Activated CD4-positive, alpha-beta T cell treated with anti-CD3 and anti-CD28 coated beads, Interleukin-2, amount 50 U/mL, for 4 hours (primary cell): ENCODE measurements at places on chromosomes 13 and 19.

DNA sequence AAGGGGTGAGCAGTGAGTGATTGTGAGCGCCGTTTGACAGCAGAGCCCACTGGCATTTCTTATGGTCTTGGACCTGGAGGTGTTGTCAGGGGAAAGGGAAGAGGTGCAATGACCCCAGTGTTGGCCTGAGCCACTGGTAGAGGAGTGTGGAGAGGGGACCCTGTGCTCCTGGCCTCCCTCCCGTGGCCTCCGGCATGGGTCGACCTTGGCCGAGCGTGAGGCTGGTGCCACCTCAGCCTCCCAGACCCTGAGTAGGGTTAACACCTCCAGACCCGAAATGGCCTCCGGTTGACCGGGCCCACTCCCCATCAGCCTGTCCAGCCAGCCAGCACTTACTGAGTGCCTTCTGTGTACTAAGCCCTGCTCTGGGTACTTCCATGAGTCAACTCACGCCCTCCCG lies 6.5 kb downstream of the TRAPPC5 start:
- no peak for DNase-seq

DNA sequence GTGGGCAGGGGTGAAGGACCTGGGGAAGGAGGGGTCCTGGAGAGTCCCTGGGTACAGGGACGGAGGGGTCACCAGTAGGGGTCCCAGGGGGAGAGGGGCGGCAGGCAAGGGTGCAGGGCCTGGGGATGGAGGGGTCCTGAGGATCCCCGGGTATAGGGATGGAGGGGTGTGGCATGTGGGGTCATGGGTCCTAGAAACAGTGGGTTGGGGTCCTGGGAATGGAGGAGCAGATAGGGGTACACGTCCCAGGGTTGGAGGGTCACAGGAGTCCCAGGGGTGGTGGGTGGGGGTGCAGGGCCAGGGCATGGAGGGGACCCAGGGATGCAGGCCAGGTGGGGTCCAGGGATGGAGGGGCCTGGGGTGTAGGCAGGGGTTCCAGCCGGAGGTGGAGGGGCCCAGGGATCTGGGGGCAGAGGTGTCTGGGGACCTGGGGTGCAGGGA lies 1.4 kb downstream of the BTBD2 start:
- DNase-seq = no peak

GRCh38 chr13:108383667-108384066 lies 114.1 kb downstream of the TNFSF13B start:
- DNase-seq = no peak

- DNase-seq = no peak
Measured at GRCh38 chr13:48731001-48731658, 77.4 kb downstream of the CYSLTR2 start.

DNA sequence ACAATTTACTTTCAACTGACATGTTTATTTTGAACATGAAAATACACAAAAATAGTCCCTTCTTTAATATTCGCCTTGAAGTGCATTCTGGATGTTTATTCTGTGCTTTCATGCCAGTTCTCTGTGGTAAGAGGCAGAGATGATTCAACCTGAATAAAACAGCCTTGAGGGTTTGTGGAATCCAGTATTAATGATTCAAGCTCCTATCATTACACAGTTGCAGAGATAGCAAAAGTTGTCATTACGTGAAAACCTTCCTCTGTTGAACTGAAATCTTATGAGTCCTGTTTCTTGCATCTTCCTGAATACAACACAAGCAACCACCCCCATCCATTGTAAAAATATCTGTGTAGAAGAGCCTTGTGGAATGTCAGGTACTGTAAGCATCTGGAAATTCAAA lies 142.3 kb upstream of the HTR2A start:
- no peak for DNase-seq

DNA sequence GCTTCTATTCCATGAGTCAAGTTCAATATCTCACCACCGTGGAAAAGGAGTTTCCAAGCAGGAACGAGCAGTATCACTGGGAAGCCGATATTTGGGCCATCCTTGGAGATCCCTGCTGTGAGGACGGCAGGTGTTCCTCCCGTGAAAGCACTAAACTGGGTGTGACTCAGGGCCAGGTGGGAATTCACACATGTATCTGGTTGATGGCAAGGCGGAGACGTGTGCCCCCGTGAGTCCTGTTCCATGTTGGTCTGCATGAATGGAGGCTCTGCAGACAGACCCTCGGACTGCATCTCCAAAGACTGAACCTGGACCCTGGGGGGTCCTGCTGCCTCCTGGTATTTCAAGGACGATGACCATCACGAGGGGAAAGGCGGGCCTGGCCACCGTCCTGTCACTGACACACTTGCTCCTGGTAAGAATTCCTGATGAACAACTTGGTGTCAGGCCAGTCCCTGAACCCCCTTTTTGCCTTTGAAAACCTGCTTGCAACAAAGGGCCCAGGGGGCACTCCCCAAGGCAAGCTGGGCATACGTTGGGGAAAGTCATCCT lies 22.8 kb upstream of the GAS6 start:
- no peak for DNase-seq

DNA sequence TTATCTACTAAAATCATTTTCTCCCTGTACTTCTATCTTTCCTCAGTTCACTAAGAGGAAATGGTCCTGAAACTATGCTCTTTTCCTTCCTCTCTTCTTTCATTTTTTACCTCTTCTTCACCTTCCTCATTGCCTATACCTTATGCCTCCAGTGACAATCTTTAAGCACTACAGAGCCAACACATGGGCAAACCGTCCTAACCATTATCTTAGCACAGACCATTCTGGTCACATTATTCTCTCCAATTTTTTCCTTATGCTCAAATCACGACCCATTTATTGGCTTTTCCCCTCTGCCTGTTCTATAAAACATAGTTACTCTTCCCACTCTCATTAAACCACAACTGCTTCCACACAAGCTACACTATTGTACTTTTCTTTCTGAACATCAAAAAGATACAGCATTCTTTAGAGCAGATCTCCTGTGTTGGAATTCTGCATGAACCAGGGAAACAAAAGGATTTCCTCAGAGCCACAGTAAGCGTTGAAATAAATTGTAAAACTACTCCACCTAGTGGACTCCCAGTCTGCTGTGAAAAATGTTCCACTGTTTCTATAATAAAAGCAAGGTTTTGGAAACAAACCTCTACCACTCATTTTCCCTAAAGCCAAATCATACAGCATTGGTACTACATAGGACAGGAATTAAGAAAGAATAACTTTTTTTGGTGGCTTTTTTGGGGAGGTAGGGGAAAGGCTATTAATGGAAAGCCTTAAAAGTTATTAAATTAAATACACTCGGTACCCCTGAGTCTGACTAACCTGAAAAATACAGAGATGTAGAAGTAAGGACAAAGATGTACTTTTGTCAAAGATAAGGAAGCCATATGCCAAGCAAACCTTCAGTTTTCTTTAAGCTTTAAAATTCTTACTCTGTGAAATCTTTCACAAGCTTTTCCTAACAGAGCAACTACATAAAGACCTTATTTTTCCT lies 19.5 kb downstream of the NUFIP1 start:
- no peak for DNase-seq

- no peak for DNase-seq
Measured at GRCh38 chr19:3382460-3383100, 16.2 kb downstream of the NFIC start.

GRCh38 chr19:48975947-48976847 lies 11.1 kb downstream of the FTL start:
- DNase-seq = no peak

DNA sequence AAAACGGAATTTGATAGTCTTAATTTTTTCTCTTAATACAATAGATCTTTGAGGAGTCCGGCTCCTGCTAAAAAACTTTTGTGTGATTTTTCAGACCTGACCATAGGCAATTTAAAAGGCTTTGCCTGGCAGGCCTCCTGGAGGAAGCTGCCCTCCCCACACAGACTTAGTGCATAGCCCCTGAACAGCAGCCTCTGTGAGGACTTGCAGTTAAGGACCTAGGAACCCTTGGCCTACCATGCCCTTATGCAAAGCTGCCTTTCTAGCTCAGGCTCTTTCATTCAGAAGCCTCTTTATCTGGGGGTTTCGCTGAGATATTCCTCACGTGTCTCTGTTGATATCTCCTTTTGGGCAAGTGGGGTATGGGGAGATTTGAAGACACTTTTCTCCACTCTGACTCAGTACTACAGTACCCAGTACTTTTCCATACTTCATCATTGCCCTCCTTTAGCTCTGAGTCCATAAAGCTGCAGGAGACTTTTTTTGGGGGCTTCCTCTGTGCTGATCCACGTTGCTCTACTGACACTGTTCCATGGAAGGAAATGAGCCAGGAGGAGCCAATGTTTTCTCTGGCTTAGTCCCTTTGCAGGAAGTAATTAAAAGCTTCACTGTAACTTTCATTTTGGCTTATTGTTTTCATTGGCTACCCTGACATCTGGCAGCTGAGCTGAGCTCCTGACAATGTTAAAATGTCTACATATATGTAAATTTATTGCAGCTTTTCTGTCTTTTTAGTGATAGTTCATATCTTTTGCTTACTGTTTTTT lies 283.1 kb downstream of the TDRD3 start:
- no peak for DNase-seq

GRCh38 chr19:10718205-10719196 lies 622 bp downstream of the DNM2 start:
- peak; percentile 38 for DNase-seq

- DNase-seq = no peak
Measured at GRCh38 chr13:47216176-47216822, 319.4 kb upstream of the HTR2A start.

DNA sequence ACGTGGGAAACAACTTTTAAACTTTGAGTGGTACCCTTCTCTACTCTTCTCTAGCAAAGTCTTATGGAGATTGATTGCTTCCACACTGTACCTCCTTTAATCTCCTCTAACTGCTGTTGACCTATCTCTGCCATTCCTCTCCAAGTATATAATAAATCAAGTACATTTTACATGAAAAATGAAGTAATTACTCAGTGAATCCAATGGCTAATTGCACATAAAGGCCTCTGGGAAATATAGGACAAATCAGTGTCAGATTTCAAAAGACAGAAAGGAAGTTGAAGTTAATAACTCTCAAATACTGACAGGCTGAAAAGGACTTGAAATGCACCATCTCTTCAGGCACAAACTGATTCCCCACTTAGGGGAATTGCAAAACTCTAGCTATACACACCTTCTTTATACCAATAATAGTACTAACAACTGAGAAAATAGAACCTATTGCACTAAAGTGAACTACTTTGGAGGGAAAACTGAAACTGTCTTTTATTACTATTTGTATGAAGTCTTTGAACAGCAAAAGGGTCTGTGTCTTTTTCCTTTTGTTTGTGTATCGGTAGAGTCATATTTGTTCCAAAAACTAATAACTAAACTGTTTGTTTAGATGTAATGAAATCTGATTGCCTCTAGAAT lies 701.1 kb downstream of the PCDH9 start:
- no peak for DNase-seq

DNA sequence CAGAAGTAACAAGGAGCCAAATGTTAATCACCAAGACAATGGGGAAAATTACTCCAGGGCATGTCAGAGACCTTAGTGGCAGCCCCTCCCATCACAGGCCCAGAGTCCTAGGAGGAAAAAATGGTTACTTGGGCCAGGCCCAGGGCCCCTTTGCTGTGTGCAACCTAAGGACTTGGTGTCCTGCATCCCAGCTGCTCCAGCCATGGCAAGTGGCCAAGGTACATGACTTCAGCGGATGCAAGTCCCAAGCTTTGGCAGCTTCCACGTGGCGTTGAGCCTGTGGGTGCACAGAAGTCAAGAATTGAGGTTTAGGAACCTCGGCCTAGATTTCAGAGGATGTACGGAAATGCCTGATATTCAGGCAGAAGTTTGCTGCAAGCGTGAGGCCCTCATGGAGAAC lies 46.7 kb downstream of the OR10H4 start:
- DNase-seq = no peak

DNA sequence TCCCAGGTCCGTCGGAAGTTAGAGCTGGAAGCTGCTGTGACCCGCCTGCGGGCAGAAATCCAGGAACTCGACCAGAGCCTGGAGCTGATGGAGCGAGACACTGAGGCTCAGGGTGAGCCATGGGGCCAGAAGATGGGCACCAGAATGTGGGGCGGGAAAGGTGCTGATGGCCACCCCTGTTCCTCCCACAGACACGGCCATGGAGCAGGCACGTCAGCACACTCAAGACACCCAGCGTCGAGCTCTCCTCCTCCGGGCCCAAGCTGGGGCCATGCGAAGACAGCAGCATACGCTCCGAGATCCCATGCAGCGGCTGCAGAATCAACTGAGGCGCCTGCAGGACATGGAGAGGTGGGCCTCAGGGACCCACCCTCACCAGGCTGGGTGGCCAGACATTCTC lies 2.5 kb downstream of the HAUS5 start:
- DNase-seq = no peak

- DNase-seq = no peak
Measured at GRCh38 chr19:56301886-56302620, 12.6 kb downstream of the ZSCAN5A start.

DNA sequence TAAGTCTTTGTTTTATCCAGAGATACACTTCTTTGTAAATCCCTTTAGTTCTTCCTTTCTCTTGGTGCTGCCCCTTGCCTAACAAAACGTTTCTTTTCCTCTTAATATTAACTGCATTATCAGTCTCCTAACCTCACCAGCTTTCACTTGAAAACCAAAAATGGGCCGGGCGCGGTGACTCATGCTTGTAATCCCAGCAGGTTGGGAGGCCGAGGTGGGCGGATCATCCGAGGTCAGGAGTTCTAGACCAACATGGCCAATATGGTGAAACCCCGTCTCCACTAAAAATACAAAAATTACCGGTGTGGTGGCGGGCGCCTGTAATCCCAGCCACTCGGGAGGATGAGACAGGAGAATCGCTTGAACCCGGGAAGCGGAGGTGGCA lies 329.8 kb upstream of the MIR17HG start:
- no peak for DNase-seq

GRCh38 chr19:10439588-10439987 lies 19.2 kb downstream of the PDE4A start:
- DNase-seq = no peak

GRCh38 chr19:7916103-7916954 lies 1.7 kb downstream of the TGFBR3L start:
- DNase-seq = no peak

DNA sequence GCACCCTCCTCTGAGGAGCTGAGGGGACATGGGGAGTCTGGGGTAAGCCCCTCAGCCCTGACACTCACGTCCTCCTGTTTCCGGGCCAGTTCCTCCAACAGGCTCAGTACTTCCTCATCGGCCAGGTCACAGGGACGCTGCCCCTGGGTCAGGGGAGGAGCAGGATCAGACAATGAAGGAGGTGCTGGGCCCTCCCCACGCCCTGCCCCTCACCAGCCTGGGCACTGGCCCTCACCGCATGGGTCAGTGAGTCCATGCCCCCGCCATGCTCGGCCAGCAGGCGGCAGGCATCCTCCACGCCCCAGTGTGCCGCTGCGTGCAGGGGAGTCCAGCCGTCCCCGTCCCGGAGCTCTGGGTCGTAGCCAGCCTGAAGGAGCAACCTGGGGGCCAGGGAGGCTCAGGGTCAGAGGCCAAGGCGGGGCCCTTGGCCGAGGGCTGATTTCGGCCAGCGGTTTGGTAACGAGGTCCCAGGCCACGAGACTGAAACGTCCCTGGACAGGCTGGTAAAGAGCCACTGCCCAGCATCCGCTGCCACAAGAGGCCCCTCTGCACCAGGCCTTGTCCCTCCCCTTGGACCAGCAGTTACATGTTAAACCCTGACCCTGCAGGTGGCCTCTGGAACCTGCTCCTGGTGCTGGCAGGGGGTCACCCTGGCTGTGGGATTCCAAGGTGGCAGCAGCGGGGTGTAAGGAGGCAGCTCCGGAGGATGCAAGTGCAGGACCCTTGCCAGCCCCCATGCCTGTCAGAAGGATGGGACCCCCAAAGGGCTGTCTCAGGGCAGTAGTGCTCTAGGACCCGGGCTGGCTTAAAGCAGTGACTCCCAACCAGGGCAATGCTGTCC lies 18.5 kb downstream of the PPP1R12C start:
- no peak for DNase-seq
